ENCODE measurements at places on chromosomes 2 and 18.

- DNase-seq = no peak
Observed at GRCh38 chr18:11175266-11175979, 26.1 kb upstream of the PIEZO2 start.

- no peak for DNase-seq
Observed at GRCh38 chr18:53426666-53427184, 797.7 kb downstream of the MBD2 start.

- DNase-seq = no peak
Observed at GRCh38 chr2:121245913-121246312, 39.1 kb downstream of the TFCP2L1 start.

- peak; percentile 88 for DNase-seq
Observed at GRCh38 chr18:79405781-79406575, 10.2 kb downstream of the NFATC1 start.

- DNase-seq = peak; percentile 11
Observed at GRCh38 chr2:212536817-212537725, 1.5 kb downstream of the ERBB4 start.

DNA sequence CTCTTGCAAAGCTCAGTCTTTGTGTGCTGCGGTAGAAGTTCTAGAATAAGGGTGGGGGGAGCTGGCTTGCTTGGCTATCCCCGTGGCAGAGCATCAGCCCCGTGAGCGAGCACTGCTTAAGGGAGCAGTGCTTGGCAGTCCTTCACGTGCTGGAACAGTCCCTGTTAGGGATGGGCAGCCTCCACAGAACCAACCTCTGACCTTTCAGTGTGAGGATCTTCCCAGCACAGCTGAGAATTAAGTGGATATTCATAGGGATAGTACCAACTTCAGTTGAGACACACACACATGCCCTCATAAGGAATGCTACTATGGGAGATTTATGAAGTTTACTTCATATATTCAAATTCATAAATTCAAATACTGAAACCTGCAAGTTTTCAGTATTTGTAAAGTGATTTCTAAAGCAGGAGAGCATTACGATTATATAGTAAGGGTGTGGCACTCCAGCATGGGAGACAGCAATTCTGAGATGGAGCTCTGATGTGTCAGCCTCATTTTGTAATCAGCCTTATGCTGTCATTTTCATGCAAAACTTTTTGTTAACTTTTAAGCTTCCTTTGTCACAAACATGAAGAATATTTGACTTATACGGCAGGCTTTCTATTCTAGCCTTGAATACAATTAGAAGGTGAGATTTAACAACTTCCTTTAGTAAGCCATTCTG lies 39.5 kb downstream of the ATP9B start:
- no peak for DNase-seq

- DNase-seq = no peak
Observed at GRCh38 chr2:206105541-206105940, 19.6 kb upstream of the INO80D start.

- no peak for DNase-seq
Observed at GRCh38 chr2:141766225-141766624, 364.6 kb downstream of the LRP1B start.

- peak; percentile 60 for DNase-seq
Observed at GRCh38 chr2:170396799-170397459, 219.0 kb downstream of the MYO3B start.

- no peak for DNase-seq
Observed at GRCh38 chr18:63567276-63567675, 19.9 kb upstream of the SERPINB13 start.

GRCh38 chr2:128690431-128690830 lies 371.8 kb upstream of the HS6ST1 start:
- DNase-seq = no peak

GRCh38 chr2:139790807-139791752 lies 1010.9 kb upstream of the NXPH2 start:
- DNase-seq = peak; percentile 54

DNA sequence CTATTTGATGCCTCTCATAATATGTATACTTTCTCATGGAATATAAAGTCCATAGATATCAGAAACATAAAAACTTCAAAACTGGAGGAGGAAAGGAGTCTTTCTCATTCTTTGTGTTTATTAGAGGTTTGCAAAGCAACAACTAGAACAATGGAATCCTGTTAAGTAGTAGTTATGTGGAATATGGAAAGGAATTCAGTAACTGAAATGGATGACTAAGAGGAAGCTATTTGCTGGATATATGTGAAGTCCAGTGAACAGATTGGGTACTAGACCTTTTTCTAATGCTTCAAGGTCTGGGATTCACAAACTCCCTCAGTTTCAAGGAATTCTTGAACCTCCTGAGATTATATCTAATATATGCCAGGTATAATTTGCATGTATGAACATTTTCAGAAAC lies 353.6 kb upstream of the FANCL start:
- DNase-seq = no peak

- peak; percentile 5 for DNase-seq
Observed at GRCh38 chr2:176473177-176473576, 203.9 kb downstream of the MTX2 start.

GRCh38 chr18:35912332-35912731 lies 60.1 kb upstream of the RMP24 start:
- DNase-seq = peak; percentile 8

Data from hematopoietic multipotent progenitor cell treated with erythropoietin and hydrocortisone succinate and interleukin-3 and kit ligand, for 4 days (in vitro differentiated cells).